ENCODE measurements at places on chromosomes 7 and 10.

GRCh38 chr7:117248829-117249228, 74.0 kb downstream of the WNT2 start:
- DNase-seq: no peak

DNA sequence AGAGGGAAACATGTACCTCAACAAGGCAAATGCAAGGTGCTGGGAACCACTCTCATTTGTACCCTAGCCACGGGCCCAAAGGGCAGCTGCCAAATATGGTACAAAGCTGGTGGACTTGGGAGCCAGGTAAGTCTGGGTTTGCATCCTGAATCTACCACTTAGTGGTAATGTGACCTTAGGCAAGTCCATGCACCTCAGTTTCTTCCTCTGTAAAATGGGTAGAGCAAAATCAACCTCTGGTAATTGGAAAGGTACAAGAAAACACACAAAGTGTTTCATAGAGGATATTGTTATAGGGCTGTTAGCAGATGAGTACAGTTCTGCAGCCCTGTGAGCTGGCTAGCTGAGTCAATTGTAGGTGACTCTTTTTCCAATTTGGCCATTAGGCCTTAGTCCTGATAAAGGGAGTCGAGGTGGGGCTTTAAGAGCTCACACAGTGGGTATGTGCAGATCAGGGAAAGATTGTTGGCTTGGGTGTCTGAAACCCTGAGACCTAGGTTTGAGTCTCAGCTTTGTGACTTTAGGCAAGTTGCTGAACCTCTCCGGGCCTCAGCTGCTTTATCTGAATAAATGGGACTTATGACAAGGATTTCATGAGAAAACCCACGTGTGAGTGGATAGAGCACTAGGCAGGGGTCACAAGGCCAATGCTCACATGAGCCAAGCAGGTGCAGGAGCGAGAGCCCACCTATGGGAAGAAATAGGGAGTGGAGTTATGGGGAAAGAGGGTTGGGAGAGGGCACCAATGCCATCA, 121.3 kb upstream of the GDF10 start:
- no peak for DNase-seq

DNA sequence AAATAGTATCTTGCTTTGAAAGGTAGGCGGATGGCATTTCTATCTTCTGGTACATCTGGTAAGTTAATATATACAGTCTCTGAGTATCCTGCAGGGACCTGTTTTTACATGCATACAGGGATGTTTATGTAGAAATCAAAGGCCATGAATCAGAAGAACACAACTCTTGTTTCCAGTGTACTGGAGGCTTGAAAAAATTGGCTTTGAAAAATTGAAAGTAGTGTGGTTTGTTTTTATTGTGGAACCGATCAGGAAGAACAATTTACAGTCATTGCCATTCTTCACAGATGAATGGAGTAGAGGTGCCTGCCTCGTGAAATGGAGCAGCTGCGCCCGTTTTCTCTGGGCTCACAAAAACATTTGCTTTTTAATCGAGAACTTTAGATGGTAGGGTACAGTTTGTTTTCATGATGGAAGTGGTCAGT, 54.0 kb upstream of the RPA3 start:
- no peak for DNase-seq

DNA sequence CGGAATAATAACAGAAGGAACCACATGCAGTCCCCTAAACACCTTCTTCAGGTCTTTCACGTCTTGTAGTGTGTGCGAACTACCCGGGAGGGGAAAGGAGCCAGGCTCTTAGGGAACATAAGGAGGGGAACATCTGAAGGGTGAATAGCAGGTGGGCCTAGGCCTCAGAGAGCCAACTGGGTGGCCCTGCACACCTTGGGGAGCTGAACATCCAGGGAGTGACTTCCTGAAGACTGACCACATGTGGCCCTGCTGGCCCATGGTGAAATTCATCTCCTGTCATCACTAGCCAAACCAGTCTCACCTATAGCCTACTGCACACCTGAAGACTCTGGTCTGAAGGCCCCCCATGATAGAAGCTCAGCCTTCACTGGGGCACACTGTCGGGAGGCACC, 5.6 kb downstream of the CALML3 start:
- peak; percentile 64 for DNase-seq

DNA sequence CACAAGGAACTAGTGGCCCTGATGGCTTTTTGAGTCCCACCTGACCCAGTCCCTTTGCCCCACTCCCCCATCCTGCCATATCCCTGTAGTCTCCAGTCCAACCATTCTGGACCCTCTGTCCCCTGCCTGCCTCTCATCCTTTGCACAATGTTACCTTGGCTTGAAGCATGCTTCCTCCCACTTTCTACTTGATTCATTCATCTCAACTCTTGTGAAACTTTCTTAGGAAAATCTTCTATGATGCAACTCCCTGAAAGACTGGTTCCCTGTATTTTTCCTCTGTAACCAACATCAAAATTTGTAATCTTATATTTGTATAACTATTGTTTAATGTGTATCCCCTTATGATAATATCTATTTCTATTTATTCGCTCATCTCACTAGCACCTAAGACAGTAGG, 151.5 kb downstream of the LRRTM3 start:
- no peak for DNase-seq

- DNase-seq: no peak
Measured at GRCh38 chr7:11021468-11021867, 47.8 kb downstream of the PHF14 start.

GRCh38 chr7:140435252-140435895, 31.5 kb downstream of the RAB19 start:
- DNase-seq: no peak

GRCh38 chr7:91864070-91864469, 16.4 kb downstream of the MTERF1 start:
- DNase-seq: no peak

DNA sequence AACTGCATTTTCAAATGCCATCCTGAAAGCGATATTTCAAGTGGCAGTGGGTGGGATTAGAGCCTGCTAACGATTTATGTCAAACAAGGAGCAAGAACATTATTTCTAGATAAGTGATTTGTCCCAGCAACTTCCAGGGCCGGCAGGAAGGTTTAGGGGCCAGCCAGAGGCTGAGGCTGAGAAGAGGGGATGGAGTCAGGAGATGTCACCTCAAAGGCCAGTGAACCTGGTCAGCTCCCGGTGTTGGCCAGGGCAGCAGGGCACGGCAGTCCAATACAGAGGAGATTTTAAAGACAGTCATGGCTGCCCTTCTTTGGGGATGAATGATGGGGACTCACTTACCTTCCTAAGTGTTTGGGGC, 105.7 kb upstream of the PPIF start:
- no peak for DNase-seq

DNA sequence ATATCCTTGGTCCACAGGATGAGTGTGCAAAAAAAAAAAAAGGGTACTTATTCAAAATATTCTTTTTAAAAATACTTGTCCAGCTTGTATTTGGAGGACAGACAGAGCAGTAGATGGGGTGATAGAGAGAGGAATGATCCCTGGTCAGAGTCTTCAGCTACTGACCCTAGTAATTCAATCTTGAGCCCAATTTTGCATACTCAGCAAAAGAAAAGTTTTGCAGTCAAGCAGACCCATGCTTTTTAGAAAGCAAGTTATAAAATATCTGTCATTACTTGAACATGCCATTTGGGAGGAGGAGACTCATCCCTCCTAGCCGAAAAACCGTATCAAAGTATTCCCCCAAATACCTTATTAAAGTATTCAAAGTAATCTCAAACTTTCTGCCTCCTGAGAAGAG, 585.0 kb downstream of the KCNMA1 start:
- no peak for DNase-seq

DNA sequence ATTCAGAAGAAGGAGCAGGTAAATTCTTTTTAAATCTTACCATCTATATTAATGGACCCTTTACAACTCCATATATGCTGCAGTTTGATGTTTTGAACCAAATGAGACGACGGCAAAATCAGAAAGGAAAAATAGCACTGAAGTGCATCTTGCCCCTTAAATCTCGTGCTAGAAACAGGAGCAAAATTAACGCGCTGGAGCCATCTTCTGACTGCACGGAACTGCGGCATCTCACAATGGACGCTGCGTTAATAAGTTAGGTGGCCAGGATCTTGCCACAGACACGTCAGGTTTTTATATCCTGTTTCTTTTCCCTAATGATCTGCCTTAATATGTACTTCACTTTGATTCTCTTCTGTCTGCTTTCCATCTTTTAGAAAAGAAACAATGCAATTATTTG, 354.5 kb downstream of the TFEC start:
- no peak for DNase-seq

- DNase-seq: no peak
Measured at GRCh38 chr10:128048819-128049210, 77.4 kb downstream of the MKI67 start.

- DNase-seq: no peak
Measured at GRCh38 chr7:129144095-129144833, at the start of gene TSPAN33. Gene TSPAN33 (plus strand): TSS chr7:129144707. CDS start chr7:129144981, 274 bp downstream.

- no peak for DNase-seq
Measured at GRCh38 chr7:53607961-53608360, 572.5 kb downstream of the POM121L12 start.

DNA sequence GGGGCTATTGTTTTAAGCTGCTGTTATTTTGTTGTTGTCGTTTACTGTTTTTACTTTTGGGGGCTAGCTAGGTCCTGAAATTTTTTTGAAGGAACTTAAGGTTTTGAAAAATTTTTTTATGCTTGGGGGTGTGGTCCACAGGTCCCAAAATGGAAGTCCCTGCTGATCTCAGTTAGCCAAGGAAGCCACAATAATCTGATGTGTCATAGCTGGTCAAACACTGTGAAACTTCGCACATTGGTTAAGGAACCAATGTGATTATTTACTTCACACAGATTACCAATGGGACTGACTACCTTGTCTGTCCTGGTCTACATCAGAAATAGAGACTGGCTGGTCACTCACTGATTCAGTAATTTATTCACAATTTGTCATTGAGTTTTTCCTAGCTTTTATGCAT, 29.5 kb upstream of the HYCC1 start:
- DNase-seq: no peak

DNA sequence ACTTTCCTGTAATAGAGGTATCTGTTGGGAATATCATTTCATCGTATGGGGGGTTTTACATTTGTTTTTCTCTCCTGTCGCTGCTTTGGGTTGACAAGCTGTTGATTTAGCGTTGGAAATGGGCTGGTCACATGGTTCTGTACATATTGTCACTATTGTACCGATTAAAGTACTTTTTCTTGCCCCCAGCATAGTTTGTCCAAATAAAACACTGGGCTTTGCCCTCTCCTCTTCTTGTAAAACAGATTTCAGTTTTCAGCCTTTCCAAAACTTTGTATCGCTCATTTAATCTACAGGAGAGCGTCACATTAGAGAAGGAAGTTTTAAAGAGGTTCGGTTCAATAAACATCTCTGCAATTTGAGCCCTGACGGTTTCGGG, 4.0 kb downstream of the BMI1 start:
- no peak for DNase-seq

DNA sequence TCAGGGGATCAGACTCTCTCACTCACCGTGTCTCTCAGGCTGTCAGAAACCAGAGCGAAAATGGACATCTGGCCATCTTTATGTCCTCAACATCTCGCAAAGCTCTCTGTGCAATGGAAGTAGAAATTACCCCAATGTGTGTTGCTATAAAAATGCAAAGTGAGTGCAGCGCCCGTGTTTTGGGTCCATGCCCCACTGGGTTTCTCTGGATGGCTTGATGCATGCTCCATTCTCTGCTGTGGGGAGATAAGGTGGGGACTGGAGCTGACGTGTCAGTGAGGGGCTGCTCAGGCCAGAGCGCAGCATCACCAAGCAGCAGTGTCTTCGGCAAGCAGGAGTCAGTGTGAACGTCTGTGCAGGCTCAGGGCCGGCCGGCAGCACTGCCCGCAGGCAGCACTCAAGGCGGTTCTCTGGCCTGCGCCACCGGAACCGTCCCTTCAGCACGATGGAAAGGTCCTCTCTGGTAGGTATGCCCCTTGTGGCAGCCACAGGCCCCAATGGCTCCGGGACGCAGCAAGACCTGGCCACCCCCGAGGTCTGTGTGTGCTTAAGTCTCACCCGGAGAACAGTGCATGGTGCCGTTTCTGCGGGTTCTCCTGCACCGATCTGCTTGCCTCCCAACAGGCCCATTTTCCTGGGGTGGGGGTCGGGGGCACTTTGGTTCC, 30.2 kb downstream of the WDR86 start:
- no peak for DNase-seq

DNA sequence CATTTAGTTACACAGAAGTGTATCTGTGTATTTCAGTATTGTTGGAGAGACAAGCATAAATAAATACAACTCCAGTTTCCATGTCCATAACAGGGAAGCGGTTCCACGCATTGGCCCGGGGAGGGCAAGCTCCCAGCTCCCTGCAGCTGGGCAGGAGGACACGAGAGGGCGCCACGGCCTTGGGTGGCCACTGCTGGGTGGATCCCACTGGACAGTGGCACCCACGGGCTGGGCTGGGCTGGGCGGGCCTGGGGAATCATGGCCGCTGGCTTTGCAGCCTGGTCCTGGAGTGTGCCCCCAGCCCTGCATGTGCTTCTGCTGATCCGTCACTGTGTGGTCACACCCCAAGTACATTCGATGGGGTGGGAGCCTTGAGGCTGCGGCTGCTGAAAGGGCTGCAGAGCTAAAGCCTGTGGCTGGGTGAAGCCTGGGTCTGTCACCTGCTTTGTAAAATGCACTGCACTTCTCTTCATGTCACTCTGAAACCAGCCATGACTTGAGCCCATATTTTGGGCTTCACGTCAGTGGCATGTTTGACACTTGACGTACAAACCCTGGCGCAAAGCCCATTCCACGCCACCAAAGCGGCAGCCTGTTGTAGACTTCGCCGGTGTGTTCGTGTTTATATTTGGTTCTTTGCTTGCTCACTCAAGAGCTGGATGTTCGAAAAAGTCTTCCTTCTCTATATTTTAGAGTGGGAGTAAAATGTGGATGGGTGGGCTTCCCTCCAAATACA, 27.5 kb downstream of the LRRC27 start:
- DNase-seq: no peak

- no peak for DNase-seq
Measured at GRCh38 chr10:116296291-116296721, 23.3 kb upstream of the GFRA1 start.

DNA sequence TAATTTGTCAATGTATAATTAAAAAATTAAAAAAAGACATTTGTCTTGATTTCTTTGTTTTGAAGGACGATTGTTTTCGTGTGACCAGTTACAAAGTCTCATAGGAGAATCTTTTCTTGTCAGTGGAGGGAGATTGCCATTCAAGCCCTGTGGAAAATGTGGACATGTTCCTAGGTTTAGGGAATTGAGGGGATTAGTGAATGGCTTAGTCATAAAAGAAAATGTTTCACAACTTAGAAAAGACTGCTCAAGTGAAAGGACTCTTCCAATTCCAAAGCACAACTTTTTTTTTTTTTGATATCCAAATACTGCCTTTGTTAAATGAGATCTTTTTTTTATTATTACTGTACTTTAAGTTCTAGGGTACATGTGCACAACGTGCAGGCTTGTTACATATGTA, 140.7 kb upstream of the HABP2 start:
- no peak for DNase-seq

GRCh38 chr7:45588466-45588865, 14.3 kb downstream of the ADCY1 start:
- DNase-seq: no peak

All from coronary artery (tissue), 2 donors.